ENCODE measurements at places on chromosomes 16 and 17. TPM values are rescaled to one million over a fixed set of nuclear protein-coding genes. Genes with fewer than 3 reads are reported as not detected.

The TMEM114 gene
- total RNA-seq, result not detected

GRCh38 chr16:86387468-86388440, 122.6 kb upstream of the FOXF1 start:
- no peak for DNase-seq

The NR1D1 gene
- 26.0 TPM for total RNA-seq

GRCh38 chr17:57521606-57522005, 223.5 kb downstream of the CCDC182 start:
- DNase-seq, result no peak

DNA sequence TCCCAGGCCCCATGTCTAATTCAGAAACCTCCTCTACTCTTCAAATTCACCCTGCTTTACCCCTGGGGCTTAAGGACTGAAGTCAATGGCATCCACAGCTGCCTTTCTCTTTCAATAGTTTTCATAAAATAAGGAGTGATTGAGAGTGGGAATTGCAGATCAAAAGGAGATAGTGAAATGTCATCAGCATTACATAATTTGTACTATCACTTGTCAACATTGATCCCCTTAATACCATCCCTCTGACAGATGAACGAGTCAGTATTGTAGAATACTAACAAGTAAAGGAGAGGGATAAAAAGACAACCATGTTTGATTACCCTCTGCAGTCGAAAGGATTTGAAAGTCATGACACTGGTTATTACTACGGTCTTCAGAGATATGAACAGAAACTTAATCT, 212.4 kb downstream of the TMEM114 start:
- no peak for DNase-seq

DNA sequence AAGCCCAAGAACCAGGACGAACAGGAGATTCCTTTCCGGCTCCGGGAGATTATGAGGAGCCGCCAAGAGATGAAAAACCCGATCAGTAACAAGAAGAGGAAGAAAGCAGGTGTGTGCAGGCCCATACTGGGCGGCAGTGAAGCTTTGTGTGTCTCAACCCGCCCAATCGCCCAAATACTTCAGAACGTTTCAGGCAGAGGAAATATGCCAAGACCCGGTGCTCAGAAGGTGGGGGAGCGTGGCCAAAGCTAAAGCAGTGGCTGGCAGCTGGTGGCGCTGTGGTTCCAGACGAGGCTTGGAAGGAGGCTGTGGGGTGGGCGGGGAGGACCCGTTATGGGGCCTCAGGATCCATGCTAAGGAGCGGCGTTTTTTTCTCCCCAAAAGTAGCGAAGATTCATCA, 1.2 kb downstream of the CCDC137 start:
- peak; percentile 64 for DNase-seq

The GCGR gene
- total RNA-seq, result not detected

GRCh38 chr16:19389246-19389645, 28.4 kb upstream of the TMC5 start:
- peak; percentile 57 for DNase-seq

GRCh38 chr17:46976626-46977270, 2.3 kb downstream of the RPRML start:
- DNase-seq, result no peak

The MMP2 gene
- 121 TPM for total RNA-seq

DNA sequence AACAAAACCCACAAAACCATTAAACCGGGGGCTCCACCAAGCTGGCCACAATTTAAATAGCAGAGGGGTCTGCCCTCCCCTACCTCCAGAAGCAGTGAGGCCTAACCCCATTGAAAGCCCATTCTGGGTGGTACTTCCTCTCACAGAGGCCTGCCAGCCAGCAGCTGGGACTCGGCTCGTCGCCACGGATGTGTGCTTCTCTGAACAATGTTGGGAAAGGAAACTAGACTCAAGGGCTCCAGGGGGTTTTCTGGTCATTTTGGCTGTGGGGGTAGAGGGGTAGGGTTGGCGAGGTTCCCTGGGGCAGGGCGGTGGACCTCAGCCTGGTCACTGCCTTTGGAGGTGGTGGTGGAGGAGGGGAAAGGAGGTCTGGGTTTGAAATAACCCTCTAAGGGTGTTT, 4.7 kb upstream of the PLCG2 start:
- no peak for DNase-seq

DNA sequence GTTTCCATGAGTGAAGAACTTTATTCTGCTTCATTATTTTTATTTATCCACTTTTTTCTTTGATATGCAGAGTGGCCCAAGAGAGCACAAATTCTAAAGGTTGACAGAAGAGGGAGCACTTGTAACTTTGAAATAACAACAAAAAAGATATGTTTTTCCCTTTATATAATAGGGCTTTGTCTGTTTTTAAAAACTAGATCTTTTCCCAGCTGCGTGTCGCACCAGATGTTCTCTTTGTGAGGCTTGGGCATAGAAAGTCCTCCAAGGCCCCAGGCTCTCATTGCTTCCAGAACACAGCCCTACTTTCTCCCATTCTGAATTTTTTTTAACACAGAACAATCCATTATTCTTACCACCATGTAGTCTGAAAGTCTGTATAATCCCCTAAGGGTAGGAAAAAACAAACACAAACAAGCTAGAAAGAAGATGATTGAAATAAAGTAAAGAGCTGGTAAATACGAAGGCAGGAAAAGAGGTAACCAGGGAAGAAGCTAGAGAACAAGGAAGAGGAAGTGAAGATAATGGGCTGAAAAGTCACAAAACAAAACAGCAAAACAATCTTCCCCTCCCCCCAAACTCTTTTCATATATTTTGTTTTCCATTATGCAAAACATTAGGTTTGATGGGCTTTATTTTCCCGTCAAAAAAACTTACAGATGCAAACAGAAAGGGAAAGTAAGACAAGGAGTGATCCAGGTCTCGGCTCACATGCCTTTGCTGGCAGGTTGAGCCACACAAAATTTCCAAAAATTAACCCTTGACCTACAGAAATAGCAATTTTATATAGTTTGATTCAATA, 160.4 kb downstream of the ABCA8 start:
- DNase-seq, result no peak

- no peak for DNase-seq
These were observed 155.3 kb downstream of the RGS9 start for GRCh38 chr17:65292430-65292829.

DNA sequence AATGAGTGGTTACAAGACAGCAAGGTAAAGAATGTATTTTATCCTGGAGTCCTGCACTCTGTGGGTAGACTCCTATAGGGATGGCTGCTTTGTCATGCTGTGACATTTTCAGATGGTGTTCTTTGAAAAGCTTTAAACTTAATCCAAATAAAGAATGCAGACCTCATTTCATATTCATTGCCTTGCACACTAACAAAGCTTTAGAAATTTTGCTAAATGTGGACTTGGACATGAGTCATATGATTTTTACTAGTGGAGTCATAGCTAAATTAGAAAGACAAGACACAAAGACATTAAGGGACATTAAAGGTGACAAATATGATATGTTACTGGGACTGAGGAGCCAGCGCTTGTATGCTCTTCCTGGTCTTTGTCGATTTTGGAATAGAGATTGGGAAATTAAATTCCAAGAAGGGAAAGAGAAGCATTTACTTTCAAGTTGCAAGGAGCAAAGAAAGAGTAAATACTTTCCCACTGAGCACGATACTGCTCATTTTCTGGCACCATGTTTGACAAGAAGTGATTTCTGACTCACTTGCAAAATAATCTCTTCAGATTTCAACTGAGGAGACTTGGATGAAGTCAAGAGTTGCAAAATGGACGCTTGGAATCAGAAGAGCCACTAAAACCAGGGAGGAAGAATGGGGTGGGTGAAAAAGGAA, 152.9 kb upstream of the MYOCD start:
- no peak for DNase-seq

DNA sequence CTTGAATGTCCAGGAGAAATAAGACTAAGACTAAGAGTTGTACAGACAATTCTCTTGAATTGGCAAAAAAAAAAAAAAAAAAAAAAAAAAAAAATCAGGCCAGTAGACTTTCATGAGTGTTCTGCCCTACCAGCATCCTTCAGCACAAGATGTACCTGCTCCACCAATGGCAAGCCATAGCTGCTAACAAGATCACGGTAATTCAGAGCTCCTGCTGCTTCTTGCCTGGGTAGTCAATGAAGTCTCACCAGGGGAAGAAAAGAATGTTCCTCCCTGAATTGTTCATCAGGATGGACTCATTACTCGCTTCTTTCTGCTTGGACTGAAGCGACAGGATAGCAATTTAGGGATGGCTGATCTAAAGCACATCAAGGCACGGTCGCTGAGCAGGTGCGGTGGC, 31.1 kb upstream of the APOH start:
- no peak for DNase-seq

The HEATR3 gene
- 26.1 TPM for total RNA-seq

GRCh38 chr17:82188001-82188961, 24.4 kb downstream of the CCDC57 start:
- DNase-seq, result no peak

The SLC52A1 gene
- 2.5 TPM for total RNA-seq

DNA sequence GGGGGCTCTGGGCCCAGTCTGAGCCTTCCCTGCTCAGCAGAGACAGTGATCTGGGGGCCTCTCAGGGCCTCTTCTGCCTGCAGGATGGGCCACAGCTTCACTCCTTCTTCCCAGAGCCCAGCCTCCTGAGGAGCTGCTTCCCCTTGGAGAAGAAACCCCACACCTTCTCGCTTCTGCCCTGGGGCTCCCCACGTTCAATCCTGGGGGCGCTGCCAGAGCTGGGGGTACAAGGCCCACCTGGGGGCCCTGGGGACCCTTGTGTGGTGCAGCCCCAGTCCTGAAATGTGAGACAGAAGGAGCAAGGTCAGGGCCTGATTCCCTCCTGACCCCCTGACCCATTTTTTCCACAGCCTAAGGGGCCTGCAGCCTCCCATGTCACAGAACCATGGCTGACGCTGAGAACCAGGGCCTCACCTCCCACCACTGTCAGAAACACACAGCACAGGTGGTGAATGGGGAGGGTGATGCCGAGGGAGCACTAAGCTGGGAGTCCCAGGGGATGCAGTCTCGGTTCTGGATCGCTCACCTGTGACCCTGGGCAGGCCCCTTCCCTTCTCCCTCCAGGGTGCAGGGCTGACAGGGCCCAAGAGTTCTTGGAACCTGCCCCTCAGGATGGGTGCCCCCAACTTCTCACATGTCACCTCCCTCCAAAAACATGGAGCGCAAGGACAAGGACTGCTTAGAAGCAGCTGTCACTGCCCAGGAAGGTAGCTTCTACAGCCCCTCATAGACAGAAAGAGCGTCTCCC, 21.6 kb upstream of the MPO start:
- DNase-seq, result peak; percentile 31

DNA sequence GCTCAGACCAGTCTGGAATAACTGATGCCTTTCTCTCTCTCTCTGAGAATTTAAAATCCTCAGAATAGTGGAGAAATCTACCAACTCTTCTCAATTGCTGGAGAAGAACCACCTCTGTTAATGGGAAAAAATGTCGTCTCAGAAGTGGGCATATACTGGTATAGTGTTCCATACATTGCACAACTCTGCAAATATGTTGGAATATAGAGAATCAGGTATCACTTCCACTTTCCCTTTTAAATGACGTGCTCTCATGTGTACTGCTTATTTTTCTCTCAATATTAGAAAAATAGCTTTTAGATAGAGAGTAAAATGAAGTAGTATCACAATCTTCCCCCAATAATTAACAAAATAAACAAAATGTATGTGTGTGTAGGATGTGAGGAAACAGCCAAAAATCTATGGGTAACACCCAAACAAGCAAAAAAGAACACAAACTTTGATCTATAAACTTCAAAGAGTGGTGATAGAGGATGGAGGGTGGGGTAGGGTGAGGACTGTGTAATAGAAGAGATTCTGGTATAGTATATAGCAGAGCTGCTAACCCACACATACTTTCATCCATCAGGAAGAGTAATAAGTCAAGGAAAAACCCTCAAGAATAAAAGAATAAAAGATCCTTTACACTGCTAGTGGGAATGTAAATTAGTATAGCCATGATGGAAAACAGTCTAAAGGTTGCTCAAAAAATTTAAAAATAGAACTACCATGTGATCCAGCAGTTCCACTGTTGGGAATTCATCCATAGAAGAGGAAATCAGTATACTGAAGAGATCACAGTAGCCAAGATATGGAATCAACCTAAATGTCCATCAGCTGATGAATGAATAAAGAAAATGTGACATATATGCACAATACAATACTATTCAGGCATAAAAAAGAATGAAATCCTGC, 46.9 kb downstream of the NFATC3 start:
- no peak for DNase-seq

DNA sequence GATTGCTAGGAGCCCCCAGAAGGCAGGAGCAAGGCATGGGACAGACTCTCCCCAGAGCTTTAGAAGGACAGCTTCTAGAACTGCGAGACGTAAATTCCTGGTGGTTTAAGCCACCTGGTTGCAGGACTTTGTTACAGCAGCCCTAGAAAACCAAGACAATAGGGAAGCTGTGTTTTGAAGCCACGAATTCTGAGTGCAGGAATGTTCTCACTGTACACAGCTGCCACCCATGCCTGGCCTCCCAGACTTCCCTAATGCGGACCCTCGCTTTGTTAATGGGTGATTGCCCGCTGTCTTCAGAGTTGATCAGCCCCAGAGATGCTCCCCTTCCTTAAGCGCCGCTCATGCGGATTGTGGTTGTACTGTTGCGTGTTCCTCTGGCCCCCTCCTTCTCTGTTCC, 177.1 kb downstream of the MSI2 start:
- no peak for DNase-seq

The TBC1D16 gene
- 37.0 TPM for total RNA-seq

GRCh38 chr16:50267151-50267631, 840 bp downstream of the ADCY7 start:
- DNase-seq, result no peak

The OTOA gene
- total RNA-seq, result 0.70 TPM

- DNase-seq, result no peak
These were observed 229.3 kb downstream of the SOX9 start for GRCh38 chr17:72350073-72350472.

The TNFRSF17 gene
- total RNA-seq, result 2.2 TPM

GRCh38 chr16:30900588-30900987, 4.2 kb downstream of the CTF1 start:
- DNase-seq, result no peak

DNA sequence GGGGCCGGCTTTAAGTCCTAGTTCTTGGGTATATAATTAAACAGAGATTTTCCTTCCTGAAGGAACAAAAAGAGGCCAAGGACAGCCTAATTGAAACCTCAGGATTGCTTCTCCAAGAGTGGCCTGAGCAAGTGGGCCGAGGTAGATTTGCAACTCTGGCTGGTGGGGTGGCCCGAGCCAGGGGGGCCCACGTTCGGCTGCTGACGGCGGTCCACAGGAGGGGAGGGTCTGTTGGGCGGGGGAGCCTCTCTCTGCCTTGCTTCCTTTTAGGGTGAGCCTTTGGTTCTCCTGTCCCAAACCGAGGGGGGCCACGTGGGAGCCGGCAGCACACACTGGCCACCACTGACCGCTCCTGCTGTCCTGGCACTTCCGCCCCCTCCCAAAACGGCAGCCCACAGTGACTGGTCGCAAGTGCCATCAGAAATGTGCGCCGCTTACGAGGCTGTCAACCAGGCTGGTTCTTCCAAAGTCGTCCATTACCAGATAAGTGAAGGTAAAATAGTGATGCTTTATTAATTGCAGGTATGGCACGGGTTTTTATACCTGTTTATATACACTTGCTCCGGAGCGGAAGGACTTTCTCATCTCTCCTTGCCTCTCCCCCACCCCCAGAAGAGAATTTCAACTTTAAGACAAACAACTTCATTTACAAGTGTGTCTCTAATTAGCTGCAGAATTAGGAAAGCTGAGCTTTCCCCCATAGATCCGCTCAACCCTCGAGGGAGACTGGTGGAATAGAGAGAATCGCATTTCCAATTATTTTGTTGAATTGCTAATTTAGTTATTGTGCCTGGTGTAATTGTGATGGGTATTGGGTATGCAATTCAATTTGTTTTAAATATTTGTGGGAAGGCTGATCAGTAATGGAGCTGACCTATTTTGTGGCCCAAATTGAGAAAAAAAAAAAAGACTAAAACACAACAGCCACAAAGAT, 117.8 kb downstream of the AATF start:
- DNase-seq, result no peak

Data from ureter (tissue), 1 donor.